CD4-positive, alpha-beta memory T cell (primary cell): ENCODE measurements at places on chromosomes 2 and 18.

GRCh38 chr2:181444654-181445053 lies 12.5 kb upstream of the ITGA4 start:
- no peak for DNase-seq

DNA sequence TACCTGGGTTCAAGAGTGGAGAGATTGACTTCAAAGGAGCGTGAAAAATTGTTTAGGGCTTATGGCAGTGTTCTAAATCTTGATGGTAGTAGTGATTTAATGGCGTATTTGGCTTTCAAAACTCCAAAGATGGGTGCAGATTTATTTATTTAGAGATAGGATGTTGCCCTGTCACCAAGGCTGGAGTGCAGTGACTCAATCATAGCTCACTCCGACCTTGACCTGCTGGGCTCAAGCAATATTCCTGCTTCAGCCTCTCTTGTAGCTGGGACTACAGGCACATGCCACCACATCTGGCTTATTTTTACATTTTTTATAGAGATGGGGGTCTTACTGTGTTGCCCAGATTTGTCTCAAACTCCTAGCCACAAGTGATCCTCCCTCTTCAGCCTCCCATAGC lies 52.5 kb downstream of the FAM117B start:
- no peak for DNase-seq

DNA sequence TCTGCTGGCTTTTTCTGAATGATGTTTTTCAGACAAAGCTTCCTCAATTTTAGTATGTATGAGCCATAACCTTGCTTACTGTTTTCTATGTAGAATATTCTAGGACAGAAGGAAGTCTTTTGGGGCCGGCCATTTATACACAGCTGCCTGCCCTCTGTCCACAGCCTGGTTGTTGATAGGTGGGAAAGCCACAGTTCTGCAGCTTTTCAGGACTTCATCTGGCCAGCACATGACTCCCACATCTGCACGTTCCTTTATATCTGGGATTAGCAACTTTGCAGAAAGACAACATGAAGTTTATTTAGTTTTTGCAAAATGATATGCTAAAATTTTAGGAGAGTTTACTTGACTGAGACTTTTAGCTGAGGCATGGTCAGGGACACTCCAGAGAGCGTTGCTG lies 105.6 kb downstream of the CEP192 start:
- DNase-seq, result no peak

GRCh38 chr2:163135256-163135655 lies 296.7 kb upstream of the KCNH7 start:
- no peak for DNase-seq

GRCh38 chr18:49858309-49859020 lies 45.1 kb upstream of the ACAA2 start:
- no peak for DNase-seq

DNA sequence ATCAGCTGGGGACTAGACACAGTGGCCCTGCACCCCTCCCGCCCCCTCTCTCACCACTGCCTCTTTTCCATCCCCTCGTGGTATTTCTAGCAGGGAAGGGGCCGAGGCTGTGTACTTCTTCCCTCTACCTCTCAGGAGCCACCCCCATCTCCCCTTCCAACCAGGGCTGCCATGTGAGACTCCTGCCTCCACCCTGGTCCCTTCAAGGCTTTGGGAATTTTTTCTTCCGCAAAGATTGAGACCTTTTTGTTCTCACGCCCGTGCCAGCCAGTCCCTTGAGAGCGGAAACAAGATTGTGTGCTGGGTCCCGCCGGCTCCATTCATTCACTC lies 39.1 kb downstream of the LPIN1 start:
- DNase-seq, result no peak

DNA sequence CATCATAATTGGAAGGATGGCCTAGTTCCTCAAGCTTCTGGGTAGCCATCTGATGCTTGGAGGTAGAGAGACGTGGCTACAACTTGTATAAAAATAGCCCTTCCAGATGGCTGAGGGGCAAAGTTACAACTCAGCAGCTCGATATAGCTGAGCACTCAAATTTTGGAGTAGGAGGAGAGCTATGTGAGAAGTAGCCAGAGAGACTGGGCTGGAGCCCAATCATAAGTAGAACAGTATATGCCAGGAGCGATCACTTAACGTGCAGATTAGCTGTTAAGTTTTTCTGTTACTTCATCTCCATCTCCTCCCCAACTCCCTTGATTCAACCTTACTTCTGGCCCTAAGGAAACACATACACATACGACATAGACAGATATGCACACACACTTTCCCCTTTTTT lies 28.8 kb downstream of the CNRIP1 start:
- no peak for DNase-seq
